Prostate gland (tissue), 2 donors: ENCODE measurements at places on chromosomes 5 and 9. TPM values are rescaled to one million over a fixed set of nuclear protein-coding genes. Genes with fewer than 3 reads are reported as not detected.

- no peak for DNase-seq
Measured at GRCh38 chr5:172065431-172066065, 59.1 kb upstream of the FBXW11 start.

Gene PRDM9
- 4.7 TPM for total RNA-seq

GRCh38 chr9:125446561-125447094 lies 185.0 kb downstream of the GAPVD1 start:
- DNase-seq, result no peak

DNA sequence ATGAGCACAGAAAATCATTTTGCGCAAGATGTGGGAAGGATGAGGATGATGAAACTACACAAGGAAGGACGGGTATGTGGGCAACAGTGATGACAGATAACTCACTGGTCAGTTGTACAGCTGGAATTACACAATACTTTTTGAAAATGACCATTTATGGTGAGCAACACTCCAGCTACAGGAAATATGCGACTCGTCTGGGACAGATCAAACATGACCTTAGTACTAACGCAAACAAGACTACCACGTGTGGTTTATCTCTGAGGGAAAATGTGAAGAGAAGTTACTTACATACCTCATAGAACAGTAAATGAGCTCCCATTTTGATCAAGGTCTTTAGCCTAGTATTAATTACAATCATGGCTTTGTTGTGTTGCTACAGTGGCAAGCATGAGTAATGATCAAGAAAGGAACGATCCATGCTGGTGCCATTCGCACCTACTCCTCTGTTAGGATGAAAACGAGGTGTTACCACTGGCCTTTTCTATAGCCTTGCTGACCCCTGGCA lies 456.9 kb downstream of the BNC2 start:
- DNase-seq, result no peak

- no peak for DNase-seq
Measured at GRCh38 chr9:24118190-24118589, 292.1 kb upstream of the ELAVL2 start.
